Liver (tissue), 10 donors: ENCODE measurements at places on chromosomes 5 and 9.

- no peak for DNase-seq
Observed at GRCh38 chr5:142461028-142461590, 136.3 kb upstream of the SPRY4 start.

DNA sequence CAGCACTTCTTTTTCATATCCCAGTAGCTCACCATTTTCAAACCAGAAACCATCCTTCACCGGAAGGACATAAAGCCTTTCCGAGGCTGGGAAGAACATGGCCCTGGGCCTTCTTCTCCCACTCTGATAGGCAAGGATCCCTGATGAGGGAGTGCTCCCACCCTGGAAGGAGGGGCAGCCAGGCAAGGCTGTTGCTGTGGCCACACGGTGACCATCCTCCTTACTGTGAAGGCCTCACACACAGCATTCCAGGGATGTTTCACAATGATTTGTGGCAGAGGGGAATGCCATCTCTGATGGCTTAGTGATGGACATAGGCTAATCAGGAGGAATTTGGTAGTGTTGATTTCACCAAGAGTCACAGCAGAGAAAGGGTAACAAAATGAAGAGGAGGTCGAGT, 130.7 kb downstream of the ADAMTS12 start:
- DNase-seq: no peak

- DNase-seq: no peak
Observed at GRCh38 chr9:9855177-9856078, 757.4 kb downstream of the PTPRD start.

- DNase-seq: no peak
Observed at GRCh38 chr9:136121801-136122200, 3.1 kb upstream of the TMEM250 start.

- DNase-seq: no peak
Observed at GRCh38 chr9:138076650-138077009, 199.0 kb downstream of the CACNA1B start.

GRCh38 chr9:13387734-13388067, 108.2 kb upstream of the MPDZ start:
- DNase-seq: no peak

DNA sequence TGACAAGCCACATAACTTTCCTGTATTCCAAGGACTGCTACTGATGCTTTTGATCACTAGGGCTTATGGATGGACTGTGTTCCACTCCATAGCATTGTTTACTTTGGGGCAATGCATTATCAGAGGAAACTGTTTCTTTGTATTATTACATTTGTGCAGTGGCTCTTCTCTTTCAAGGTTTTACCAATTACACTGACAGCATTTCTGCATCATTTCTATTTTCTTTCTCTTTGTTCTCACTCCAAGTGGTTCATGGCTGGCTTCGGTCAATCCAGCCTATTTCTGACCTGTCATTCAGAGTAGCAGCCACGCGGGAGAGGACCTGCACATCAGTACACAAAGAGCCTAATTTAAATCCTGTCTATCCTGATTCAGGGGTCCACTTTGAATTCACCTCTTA, 711.0 kb downstream of the TLE4 start:
- DNase-seq: no peak

DNA sequence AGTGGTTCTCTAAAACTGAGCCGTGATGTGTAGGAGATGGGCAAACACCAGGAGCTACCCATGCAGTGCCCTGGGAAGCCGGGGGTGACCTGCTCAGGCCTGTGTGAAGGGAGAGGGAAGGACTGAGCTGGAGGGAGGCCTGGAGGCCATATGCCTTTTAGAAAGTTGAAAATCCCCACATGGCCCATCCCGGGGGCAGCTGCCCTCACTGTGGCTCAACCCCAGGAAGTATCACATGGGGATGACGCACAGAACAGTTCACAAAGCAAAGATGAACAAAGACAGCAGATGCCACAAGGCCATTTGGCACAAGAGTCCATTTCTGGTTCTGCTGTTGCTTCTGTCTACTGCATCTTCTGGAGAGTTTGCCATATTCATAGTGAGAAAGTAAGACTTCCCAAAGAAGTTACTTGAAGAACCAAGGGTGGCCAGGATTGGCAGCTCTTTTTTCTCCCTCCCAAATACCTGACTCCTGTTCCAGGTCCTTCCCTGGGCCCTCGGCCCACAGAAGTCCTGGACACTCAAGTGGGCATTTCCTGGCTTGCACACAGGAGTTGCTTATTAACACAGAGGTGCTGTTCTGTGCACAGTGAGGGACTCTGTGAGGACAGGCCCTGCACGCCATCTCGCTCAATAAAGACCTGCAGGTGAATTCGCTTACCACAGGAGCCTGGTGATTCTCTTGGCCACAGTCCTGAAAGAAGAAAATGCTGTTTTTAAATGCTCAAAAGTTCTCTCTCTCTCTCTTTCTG, 25.1 kb downstream of the ACSL6 start:
- DNase-seq: no peak

DNA sequence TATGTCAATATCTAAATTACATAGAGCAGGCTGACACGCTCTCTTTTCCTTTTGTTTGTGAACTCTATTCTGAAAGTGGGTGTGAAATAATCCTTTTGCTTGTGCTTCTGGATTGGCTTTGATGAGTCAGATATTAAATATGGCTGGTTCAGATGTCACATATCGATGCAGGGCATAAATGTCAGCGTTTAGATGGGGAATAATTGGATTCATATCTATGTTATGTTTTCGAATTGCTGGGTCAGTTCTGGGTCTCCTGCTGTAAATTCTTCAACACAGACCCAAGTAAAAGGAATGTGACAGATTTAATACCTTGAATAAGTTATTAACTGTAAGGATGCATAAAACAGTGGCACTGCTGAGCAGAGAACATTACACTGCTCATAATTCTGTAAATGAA, 118.7 kb upstream of the SNX2 start:
- DNase-seq: no peak

DNA sequence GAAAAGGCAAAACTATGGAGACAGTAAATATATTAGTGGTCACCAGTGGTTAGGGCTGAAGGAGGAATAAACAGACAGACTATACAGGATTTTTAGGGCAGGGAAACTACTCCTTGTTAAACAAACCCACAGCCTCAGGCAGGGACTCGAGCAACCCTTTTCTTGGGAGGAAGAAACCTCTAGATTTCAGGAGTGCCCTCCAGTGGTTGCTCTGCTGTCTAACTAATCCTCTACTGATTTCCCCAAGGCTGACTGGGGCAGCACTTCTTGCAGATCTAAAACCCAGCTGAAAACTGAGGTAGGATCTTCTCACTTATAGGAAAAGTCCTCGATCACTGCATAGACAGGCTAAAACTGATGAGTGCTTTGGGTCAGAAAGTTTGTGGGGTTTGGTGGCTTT, 176.8 kb downstream of the ISOC1 start:
- DNase-seq: no peak

DNA sequence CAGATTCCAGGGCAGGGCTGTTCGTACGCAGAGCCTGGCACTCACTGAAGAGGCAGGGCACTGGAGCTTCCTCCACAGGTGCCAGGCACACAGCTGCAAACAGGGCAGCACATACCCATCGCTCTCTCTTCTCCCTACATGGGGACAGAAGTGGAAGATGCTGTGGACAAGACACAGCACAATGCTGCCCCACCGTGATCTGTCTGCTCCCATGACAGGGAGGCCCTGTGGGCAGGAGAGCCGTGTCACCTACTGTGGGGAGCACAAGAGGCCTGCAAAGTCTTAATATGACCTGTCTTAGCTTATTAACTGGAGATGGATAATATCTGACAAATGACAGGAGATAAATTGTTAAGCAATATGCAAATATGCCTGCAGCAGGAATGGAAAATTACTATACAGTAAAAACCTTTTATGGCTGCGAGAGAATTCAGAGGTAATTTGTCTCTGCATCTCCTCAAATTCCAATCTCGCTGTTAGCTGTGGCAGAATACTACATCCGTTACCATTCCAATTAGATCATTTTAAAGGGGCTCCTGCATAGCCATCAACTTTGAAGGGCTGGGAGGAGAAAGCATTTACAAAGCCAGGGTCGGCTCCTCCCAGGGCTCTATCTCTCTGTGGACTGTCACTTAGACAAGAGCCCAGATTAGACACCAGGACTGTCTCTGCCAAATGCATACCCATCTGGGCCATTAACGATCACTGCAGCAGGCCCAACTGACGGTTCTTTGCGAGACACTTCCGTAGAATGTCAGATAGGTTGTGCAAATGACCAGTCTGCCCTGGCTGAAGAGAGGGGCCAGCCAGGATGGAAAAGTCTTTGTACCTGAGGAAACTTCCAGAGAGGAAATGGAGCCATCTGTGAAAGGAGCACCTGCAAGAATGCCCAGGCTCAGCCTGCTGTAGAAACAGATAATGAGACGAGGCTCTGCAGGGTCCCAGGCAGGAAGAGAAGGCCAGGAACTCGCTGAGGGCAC, 90.7 kb upstream of the FSTL4 start:
- DNase-seq: no peak

- no peak for DNase-seq
Observed at GRCh38 chr5:91339063-91339705, 43.9 kb downstream of the ARRDC3 start.

DNA sequence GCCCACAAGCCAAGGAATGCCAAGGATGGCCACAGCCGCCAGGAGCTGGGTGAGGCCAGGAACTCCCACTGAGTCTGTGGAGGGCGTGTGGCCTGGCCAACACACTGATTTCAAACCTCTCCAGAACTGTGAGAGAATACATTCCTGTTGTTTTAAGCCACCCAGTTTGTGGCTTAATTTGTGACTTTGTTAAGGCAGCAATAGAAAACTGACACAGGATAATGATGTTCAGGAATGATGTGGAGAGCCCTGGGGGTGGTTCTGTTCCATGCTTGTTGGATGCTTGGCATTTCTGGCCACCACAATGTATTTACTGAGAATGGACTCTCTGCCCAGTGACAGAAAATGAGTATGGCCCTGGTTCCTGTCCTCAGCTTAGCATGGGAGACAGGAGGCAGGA, 82.8 kb downstream of the DAP start:
- no peak for DNase-seq

DNA sequence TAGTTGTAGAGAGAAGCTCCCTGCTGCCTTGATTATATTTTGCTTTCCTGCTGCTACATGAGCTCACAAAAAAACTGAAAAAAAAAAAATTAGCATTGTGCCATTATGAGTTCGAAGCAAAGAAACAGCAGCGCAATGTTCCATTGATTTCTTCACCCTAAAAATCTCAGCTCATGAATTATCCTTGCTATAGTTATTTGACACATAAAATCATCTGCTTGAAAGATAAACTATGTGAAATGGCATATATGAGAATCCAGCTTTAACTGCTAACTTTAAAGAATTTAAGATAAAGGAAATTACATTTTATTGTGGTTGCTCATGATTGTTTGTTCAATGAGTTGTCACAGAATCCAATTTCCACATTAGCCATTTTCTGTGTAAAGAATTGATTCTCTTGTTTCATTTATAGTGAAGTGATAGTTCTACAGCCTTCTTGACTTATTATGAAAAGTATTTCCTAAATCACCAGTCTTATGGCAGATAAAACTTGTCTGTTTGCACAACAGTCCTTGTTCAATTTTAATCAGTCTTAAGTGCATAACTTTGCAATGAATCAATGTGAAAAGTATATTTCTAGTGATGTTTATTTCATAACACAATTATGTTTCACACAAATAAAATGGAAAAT, 1275.0 kb upstream of the CDH9 start:
- DNase-seq: no peak

DNA sequence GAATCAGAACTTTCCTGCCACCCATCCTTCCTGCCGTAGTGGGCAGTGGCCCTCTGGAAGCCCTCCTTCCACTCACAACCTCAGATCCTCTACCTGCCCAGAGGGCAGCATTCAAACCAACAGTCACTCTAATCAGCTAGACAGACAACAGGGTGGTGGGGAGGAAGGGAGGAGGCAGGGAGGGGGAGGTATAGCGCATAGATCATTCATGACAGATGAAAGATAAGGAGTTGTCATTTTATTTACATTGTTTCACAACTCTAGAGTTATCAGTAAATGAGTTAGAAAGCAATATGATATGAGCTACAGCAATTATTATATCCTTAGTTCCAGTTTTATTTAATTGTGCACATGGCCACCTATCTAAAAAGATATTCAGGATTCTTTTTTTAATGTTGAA, 852 bp downstream of the IL9 start:
- DNase-seq: peak; percentile 4

DNA sequence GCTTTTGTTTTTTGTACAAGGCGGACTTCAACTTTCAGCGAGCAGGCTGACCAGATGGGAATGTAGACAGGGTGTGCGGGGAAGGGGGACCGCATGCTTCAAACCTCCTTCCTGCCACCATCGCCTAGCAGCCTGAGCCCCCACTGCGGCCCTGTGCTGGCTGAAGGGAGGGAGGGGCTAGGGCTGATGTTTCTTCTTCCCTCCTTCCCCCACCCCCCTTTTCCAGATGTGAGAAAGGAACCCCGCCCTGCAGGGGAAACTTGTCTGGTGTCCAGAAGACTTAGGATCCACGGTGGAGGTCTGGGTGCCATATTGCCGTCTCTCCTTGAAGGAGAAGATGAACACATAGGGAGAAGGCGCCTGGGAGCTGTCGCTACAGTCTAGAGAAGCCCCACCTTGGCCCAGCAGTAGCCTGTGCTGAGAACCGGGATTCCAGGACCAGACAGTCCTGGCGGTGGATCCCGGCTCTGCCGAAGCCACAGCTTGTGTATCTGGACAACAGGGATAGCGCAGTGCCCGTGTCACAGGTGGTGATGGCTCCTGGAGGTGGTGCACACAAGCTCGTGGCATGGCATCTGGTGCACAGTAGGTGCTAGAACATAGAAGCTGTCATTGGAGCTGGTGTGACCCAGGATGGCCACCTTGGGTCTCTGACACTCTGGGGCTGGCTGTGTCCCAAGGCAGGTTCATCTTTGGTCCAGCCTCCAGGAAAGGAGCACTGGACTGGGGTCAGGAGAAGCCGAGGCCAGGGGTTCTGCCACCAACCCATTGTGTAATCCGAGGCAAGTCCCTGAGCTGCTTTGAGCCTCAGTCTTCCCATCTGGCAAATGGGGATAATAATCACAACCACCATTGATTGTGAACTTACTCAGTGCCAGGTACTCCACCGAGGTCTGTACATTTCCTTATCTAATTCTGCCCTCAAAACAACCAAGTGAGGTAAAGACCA, 205.6 kb downstream of the C9orf50 start:
- DNase-seq: no peak

DNA sequence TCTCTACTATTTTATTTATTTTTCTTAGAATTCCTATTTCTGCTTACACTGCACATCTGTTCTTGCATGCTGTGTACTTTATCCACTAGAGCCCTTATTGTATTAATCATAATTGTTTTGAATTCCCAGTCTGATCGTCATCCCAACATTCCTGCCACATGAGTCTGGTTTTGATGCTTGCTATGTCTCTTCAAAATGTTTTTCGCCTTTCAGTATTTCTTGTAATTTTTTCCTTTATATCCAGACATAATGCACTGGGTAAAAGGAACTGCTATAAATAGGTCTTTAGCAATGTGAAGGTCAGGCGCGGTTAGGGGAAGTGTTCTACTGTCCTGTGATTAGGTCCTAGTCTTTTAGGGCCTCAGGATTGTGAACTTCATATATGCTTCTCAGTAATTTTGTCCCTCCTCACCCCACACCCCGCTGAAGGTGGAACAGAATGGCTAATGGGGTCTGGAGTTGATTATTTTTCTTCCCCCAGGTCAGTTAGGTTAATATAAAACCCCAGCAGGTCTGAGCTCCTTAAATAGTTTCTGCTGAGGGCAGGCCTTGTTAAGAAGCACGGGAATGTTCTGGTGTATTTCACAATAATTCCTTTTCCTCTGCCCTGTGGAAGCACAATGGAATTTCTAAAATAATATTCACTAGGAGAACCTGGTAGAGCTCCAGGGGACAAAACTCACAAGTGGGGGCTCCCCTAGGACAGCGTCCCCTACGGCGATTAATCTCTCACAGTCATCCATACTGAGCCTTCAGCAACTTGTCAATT, 146.6 kb upstream of the TUT7 start:
- DNase-seq: no peak
